Lower lobe of right lung (tissue), 2 donors: ENCODE measurements at places on chromosomes 2 and 18.

- no peaks in the 10 kb centered on the region for H3K27me3 ChIP-seq
- H3K36me3 ChIP-seq, result no peaks in the 10 kb centered on the region
- no peak for DNase-seq
- H3K27ac ChIP-seq, result no peak overlapping the region
Observed at GRCh38 chr2:14544247-14544646, 88.3 kb upstream of the LRATD1 start.

- no peaks in the 10 kb centered on the region for H3K27me3 ChIP-seq
- no peaks in the 10 kb centered on the region for H3K4me1 ChIP-seq
- no peak for DNase-seq
- H3K36me3 ChIP-seq, result no peaks in the 10 kb centered on the region
Observed at GRCh38 chr2:151933266-151933804, 105.1 kb upstream of the ARL5A start.

DNA sequence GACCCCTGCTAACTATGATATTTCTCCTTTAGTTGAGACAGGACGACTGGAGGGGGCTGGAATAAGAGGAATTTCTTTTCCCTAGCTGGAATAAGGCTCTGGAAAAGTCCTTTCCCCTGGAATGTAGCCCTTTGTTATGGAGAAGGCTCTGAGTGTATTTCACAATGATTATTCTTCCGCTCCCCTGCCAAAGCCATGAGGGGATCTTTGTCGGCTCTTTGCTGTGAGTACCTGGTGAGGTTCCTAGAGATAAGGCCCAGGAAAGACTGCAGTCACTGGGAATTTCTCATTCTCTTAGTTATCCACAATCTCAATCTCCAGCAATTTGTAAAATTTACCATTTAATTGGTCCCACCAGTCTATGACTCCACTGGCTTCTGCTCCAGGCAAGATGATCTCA is 340.2 kb upstream of the HNRNPA3 start:
- H3K4me1 ChIP-seq, result no peaks in the 10 kb centered on the region
- no peak overlapping the region for H3K27ac ChIP-seq
- no peak overlapping the region for H3K4me3 ChIP-seq

GRCh38 chr18:40917056-40917455 is 1038.0 kb upstream of the PIK3C3 start:
- H3K36me3 ChIP-seq, result no peaks in the 10 kb centered on the region
- DNase-seq, result no peak
- no peaks in the 10 kb centered on the region for H3K4me1 ChIP-seq
- H3K27me3 ChIP-seq, result no peaks in the 10 kb centered on the region
- no peak overlapping the region for H3K27ac ChIP-seq
- no peak overlapping the region for H3K4me3 ChIP-seq

GRCh38 chr18:12507007-12507406 is 99.3 kb downstream of the PRELID3A start:
- no peaks in the 10 kb centered on the region for H3K4me1 ChIP-seq
- no peak for DNase-seq
- H3K27me3 ChIP-seq, result no peaks in the 10 kb centered on the region
- H3K36me3 ChIP-seq, result peaks cover 31% of the 10 kb centered on the region
- no peak overlapping the region for H3K4me3 ChIP-seq

GRCh38 chr18:272650-273049 is 4.8 kb upstream of the THOC1 start:
- no peak overlapping the region for H3K4me3 ChIP-seq
- no peak for DNase-seq

DNA sequence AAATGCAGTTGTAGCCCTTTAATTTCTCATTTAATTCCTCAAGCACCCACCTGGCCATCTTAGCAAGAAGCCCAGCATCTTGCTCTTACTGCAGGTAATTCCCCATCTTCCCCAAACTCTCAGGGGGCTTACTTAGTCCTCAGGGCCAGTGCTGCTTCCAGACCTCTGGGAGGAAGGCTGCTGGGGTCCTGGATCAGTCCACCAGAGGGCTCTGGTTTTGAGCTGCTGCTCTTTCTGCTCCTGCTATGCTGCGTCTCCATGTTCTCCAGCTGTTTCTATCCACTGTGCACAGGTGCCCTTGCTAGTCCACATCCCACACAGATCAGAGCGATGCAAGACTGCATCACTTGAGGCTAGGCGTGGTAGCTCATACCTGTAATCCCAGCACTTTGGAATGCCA is 34.5 kb upstream of the TMEM87B start:
- H3K4me1 ChIP-seq, result no peaks in the 10 kb centered on the region
- peaks cover 30% of the 10 kb centered on the region for H3K36me3 ChIP-seq
- no peak overlapping the region for H3K4me3 ChIP-seq
- no peaks in the 10 kb centered on the region for H3K27me3 ChIP-seq
- no peak overlapping the region for H3K27ac ChIP-seq

DNA sequence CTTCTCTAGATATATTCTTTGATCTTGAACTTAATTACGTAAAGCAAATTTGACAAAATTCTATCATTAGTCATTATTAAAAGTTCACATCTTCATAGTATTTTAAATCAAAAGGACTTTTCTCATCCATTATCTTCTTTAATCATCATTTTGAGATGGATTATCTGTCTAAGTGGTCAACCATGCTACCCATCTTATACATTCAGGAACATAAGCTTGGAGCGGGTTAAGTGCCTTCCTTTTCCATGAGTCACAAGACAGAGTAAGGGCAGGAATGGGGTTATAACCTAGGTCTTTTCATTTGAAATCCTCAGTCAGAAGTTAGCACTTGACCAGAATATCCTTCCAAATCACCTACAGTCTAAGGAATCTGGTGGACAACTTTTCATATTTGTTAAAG is 297.1 kb downstream of the TCF4 start:
- H3K36me3 ChIP-seq, result no peaks in the 10 kb centered on the region
- DNase-seq, result no peak
- peaks cover 10% of the 10 kb centered on the region for H3K4me1 ChIP-seq
- H3K27me3 ChIP-seq, result no peaks in the 10 kb centered on the region
- no peak overlapping the region for H3K4me3 ChIP-seq
- no peak overlapping the region for H3K27ac ChIP-seq

DNA sequence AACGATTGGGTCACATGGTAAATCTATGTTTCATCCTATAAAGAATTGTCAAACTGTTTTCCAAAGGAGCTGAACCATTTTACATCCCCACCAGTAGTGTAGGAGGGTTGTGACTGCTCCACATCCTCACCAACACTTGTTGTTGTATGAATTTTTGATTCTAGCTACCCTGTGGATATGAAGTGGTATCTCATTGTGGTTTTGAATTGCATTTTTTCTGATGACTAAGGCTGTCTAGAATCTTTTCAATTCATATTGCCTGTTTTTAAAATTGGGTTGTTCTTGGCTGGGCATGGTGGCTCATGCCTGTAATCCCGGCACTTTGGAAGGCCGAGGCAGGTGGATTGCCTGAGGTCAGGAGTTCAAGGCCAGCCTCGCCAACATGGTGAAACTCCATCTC is 44.5 kb downstream of the TXNL1 start:
- no peaks in the 10 kb centered on the region for H3K4me1 ChIP-seq
- no peaks in the 10 kb centered on the region for H3K27me3 ChIP-seq
- no peak overlapping the region for H3K27ac ChIP-seq
- DNase-seq, result no peak
- H3K4me3 ChIP-seq, result no peak overlapping the region
- no peaks in the 10 kb centered on the region for H3K36me3 ChIP-seq

- H3K27ac ChIP-seq, result no peak overlapping the region
- H3K4me1 ChIP-seq, result no peaks in the 10 kb centered on the region
- H3K36me3 ChIP-seq, result no peaks in the 10 kb centered on the region
- no peak for DNase-seq
Observed at GRCh38 chr18:75106746-75107145, 102.2 kb downstream of the PTGR3 start.

- no peaks in the 10 kb centered on the region for H3K27me3 ChIP-seq
- no peak overlapping the region for H3K27ac ChIP-seq
- DNase-seq, result no peak
- H3K4me1 ChIP-seq, result peaks cover 6% of the 10 kb centered on the region
- H3K4me3 ChIP-seq, result no peak overlapping the region
Observed at GRCh38 chr2:143125717-143126116, 3.5 kb upstream of the ARHGAP15 start.

DNA sequence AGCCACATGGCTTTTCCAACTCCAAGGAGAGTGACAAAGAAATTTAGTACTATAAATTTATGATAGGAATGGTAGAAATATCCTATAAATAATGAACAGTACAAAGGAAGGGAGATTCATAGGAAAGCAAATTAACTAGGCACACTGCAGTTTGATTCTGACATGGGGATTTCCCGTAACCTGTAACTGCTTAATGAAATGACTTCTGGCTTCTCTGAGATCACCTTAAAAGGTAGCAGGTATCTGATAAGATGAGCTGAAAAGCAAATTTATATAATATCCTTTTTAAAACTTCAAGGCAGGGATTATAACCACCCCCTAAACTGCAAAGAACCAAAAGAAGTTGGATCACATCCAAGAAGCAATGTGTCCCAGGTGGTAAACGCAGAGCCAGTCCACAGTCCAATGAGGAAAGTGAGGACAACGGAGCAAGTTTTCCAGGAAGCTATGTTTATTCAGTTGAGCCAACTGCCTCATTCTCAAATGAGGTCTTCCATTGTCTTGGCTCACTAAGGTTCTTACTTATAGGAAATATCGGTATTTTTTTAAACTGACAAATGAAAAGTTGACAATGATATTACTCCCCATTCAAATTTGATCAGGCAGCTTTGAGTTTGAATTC is 43.0 kb downstream of the WIPF1 start:
- no peaks in the 10 kb centered on the region for H3K4me1 ChIP-seq
- no peaks in the 10 kb centered on the region for H3K27me3 ChIP-seq
- H3K27ac ChIP-seq, result no peak overlapping the region
- peaks cover 13% of the 10 kb centered on the region for H3K36me3 ChIP-seq

- no peaks in the 10 kb centered on the region for H3K36me3 ChIP-seq
- H3K4me3 ChIP-seq, result peak overlapping the region; percentile 71
- H3K4me1 ChIP-seq, result peaks cover 27% of the 10 kb centered on the region
- H3K27ac ChIP-seq, result peak overlapping the region; percentile 90
- H3K27me3 ChIP-seq, result peaks cover 18% of the 10 kb centered on the region
- no peak for DNase-seq
Observed at GRCh38 chr2:150486539-150487484, 655 bp downstream of the RND3 start.

DNA sequence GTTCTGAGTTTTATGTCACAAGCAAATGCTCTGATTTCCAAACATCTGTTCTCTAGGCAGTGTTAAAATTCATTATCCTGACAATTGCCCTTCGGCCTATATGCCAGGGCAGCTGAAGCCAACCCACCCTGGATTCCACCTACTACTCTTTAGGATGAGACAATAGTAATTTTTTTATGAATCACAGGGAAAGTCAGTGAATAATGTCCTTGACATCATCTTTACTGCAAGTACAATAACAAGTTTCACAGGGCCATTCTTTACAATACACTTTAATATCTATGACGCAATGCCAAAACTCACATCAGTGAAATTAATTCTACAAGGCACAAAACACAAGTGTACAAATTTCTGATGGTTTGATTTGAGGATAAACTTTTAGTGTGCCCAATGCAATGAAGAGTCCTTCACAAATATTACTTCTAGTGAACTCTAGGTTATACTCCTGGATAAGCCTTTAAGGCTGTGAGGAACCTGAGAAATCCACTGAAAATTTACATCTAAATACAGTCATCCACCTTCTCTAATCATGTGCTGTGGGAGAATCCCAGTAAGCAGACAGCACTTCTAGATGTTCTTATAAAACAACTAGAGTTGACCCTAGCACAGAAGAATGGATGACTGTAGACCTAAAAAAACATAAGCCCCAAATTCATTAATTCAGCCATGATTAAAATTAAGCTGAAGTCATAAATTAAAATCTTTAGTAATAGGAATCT is 77.3 kb upstream of the CTLA4 start:
- H3K27me3 ChIP-seq, result no peaks in the 10 kb centered on the region
- no peak overlapping the region for H3K4me3 ChIP-seq
- no peaks in the 10 kb centered on the region for H3K36me3 ChIP-seq
- H3K27ac ChIP-seq, result no peak overlapping the region
- DNase-seq, result no peak

DNA sequence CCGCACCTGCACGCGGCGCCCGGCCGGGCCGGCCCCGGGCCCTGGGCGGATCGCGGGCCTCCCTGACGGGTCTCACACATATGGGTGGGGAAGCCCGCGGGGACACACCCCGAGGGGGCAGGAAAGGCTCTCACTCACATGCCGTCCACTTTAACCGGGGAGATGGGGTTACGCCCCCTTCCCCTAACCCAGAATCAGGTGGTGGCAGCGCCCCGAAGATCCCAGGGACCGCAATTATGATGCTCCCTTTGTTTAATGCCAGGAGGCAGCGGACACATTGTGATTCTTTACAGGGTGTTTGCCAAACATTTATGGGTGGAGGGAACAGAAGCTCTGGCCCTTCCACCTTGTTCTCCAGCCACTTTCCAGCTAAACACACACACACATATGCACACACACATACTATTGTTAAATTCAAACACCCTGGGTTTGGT is 424 bp upstream of the ANKRD44 start:
- no peaks in the 10 kb centered on the region for H3K27me3 ChIP-seq
- no peaks in the 10 kb centered on the region for H3K36me3 ChIP-seq
- no peak for DNase-seq
- peak overlapping the region; percentile 76 for H3K4me3 ChIP-seq

DNA sequence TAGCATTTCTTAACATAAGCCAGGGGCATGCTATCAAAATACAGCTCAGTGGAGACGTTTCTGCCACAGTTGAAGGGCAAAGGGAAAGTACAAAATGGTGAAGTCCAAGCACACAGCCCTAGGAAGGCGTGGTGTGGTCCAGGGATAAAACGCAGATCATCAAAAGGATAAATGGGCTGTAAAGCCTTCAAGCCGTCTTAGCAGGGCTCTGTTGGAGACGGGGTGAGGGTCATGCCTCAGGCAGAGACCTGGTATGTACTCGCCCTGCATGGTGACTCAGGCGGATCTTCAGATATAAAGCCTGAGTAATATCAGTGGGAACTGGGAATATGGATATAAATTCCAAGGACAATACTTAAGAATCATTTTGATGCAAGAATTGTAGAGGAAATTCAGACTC is 61.2 kb downstream of the NGEF start:
- H3K36me3 ChIP-seq, result no peaks in the 10 kb centered on the region
- H3K27ac ChIP-seq, result no peak overlapping the region
- H3K4me1 ChIP-seq, result no peaks in the 10 kb centered on the region

- H3K27ac ChIP-seq, result no peak overlapping the region
- H3K36me3 ChIP-seq, result peaks cover 99% of the 10 kb centered on the region
- no peaks in the 10 kb centered on the region for H3K27me3 ChIP-seq
- no peak for DNase-seq
Observed at GRCh38 chr18:45864081-45864480, 38.6 kb downstream of the SIGLEC15 start.

DNA sequence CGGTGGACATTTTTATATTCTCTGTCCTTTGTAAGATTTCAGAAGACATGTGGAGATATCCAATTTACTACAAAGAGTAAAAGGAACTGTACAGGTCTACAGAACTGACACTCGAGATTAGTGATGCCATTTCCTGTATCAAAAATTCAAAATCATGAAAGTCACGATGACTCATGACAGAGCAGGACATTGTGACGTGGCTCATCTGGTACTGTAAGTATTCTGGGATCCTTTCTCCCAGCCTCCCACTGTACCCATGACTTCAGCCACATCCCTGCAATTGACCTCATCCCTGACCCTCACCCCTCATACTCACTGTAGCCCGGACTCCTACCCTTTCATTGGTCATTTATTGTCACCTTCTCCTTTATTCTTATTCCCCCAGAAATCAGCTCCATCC is 736.5 kb downstream of the EPHA4 start:
- H3K36me3 ChIP-seq, result no peaks in the 10 kb centered on the region
- H3K4me1 ChIP-seq, result no peaks in the 10 kb centered on the region
- DNase-seq, result no peak
- no peak overlapping the region for H3K27ac ChIP-seq
- H3K4me3 ChIP-seq, result no peak overlapping the region
- no peaks in the 10 kb centered on the region for H3K27me3 ChIP-seq

- no peak overlapping the region for H3K4me3 ChIP-seq
- H3K36me3 ChIP-seq, result no peaks in the 10 kb centered on the region
- DNase-seq, result no peak
- no peak overlapping the region for H3K27ac ChIP-seq
Observed at GRCh38 chr18:75253784-75254183, 43.2 kb downstream of the TSHZ1 start.
